ENCODE measurements at places on chromosomes 7 and 10.

GRCh38 chr7:148442933-148443332 lies 147.6 kb upstream of the C7orf33 start:
- no peak for DNase-seq

GRCh38 chr10:52645187-52645758 lies 127.3 kb downstream of the MBL2 start:
- DNase-seq, result no peak

GRCh38 chr10:60430836-60431597 lies 41.3 kb upstream of the ANK3 start:
- DNase-seq, result no peak

GRCh38 chr7:16684935-16685334 lies 39.0 kb downstream of the BZW2 start:
- DNase-seq, result no peak

GRCh38 chr7:30308389-30308788 lies 24.0 kb downstream of the ZNRF2 start:
- no peak for DNase-seq

GRCh38 chr7:50591480-50592438 lies 26.6 kb upstream of the DDC start:
- peak; percentile 31 for DNase-seq

- no peak for DNase-seq
Measured at GRCh38 chr10:17905491-17905890, 46.2 kb upstream of the SLC39A12 start.

- no peak for DNase-seq
Measured at GRCh38 chr10:110844617-110844881, 27.2 kb upstream of the PDCD4 start.

- no peak for DNase-seq
Measured at GRCh38 chr7:138665249-138665648, 35.9 kb downstream of the SVOPL start.

DNA sequence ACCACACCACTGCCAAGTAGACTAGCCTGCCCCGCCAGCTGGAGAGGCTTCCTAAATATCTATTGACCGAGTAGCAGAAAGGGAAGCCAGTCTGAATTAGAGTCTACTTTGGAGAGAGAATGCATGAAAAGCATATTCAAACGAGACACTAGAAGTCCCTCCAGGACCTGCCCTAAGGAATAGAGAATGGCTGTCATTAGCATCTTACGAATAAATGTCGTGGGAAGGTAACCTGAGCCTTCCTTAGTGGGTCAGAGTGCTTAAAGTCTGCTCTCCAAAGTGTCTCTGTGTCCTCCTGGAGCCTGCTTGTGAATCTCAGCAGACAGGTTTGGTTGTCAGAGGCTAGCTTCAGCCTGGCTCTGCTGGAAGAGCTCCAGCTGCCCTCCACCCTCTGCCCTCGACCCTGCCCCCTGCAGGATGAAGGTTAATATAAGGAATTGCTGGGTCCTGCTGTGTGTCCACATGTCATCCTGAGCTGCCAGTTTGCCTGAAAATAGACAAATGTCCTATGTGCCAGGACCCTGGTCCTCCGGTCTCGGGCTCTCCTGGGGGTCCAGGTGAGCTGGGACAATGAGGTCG lies 33.4 kb downstream of the FAM241B start:
- no peak for DNase-seq
